CD8-positive, alpha-beta memory T cell (primary cell): ENCODE measurements at places on chromosomes 11 and 22. TPM values are rescaled to one million over a fixed set of nuclear protein-coding genes. Genes with fewer than 3 reads are reported as not detected.

The C22orf42 gene
- total RNA-seq = not detected

The OR8H2 gene
- not detected for total RNA-seq

The RANGAP1 gene
- total RNA-seq = 182 TPM

The MTCH2 gene
- total RNA-seq = 124 TPM

The RAB36 gene
- 0.93 TPM for total RNA-seq

DNA sequence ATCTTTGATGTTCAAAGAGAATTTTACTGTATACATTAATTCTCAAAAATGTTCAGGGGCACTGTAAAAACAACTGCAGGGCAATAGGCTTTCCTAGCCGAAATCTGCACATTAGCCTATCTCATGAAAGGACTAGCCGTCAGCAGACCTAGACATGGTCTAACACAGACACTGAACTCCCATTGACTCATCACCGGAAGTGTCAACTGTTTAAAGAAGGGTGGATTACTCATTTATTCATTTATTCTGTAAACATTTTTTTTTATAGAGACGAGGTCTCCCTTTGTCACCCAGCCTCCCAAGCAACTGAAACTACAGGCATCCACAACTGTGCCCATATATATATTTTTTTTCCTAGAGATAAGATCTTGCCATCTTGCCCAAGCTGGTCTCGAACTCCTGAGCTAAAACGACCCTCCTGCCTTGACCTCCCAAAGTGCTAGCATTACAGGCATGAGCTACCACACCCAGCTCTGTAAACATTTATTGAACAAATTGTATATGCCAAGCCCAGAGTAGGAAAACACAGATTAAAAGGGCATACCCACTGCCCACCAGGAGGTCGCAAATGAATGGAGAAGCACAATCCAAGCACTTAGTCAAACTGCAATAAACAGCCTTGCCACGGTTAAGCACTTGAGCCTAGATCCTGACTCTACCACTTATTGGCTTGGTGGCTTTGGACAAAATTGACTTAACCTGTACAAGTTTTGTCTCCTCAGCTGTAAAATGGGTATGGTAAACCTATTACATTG is 26.6 kb downstream of the RAB30 start:
- DNase-seq = no peak

GRCh38 chr11:12377824-12378593 is 638 bp downstream of the PARVA start:
- DNase-seq = no peak

- DNase-seq = no peak
These were observed at the start of gene TENM4 for GRCh38 chr11:79440571-79441460. TSS of gene TENM4 (minus strand) at chr11:79441030. CDS start at chr11:79069944, 371,086 bp downstream.

DNA sequence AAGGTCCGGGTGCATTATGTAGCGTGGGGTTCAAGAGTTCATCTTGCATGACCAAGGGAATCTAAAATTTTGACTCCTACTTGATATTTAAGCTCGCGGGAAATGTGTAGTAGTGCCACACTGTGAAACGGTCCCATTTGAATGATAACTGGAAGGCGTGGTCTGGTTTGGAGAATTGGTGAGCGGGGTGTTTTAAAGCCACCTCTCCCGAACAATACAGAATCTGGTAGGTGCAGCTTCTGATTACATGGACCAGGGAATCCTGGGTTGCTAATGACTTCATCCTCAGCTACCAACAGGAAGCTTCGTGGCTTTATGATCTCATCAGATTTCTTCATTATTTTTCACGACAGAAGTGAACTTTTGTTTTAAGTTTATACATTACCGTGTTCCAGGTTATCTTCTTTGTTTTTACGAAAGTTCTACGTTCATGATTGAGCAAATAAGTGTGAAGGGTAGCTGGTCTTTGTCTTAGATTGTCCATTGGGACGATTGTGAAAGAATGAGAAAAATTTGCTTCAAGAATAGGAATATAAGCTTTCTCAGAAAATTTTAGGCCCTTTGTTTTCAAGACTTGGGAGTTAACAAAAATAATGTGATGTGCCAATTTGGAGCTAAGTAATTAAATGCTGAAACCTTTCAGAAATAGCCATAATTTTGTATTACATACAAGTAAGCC is 1.7 kb downstream of the QSER1 start:
- DNase-seq = no peak

DNA sequence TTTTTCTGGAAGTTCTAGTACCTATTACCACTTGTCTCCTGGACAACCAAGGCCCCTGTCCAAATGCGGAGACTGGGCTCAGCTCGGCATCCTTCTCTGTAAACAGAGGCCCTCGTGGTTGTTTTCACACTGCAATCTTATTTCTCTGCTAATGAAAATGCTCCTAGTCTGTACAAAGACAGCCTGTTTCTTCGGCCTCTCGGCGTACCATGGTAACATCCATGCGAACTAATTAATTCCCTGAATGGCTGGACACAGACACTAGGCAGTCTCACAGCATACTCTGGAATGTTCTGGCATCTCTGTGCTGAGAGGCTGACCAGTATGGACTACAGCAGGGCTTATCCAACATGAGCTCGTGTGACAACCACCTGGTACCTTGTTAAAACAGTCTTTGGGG is 5.7 kb downstream of the POLR3H start:
- no peak for DNase-seq

- no peak for DNase-seq
These were observed 127.2 kb upstream of the SYT13 start for GRCh38 chr11:45413156-45413858.

GRCh38 chr11:79982185-79982584 is 541.4 kb upstream of the TENM4 start:
- DNase-seq = no peak

DNA sequence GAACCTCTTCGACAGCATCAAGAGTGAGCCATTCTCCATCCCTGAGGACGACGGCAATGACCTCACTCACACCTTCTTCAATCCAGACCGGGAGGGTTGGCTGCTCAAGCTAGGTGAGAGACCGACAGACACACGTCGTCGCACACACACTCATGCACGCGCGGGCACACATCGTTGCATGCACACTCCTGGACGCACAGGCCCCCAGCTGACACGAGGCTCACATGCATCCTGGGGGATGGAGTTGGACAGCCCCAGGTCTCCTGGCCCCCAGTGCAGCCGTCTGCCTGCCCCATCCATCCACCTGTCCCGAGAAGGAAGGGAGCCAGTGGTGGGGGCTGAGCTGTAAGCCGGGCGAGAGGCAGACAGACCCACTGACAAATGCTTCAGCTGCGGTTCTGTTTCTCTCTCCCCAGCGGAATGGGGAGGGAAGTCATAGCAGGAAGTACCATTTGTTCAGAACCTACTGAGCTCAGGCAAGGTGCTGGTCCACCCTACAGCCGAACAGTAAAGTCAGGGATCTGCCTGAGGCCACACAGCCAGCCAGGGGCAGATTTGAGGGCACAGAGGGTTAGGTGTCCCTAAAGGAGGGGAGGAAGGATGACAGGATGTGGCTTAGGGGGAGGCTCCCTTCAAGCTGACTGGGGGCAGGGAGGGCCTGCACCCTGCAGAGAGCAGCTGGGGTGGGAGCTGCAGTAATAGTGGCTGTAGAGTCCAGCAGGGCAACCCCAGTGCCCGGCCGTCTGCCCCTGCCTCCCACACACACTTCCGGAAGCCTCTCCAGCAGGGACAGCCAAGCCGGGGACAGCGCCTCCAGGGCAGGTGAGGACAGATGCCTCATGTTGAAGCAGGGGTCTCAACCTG is 27.1 kb downstream of the CYTH4 start:
- peak; percentile 65 for DNase-seq

- no peak for DNase-seq
These were observed 109.3 kb downstream of the FBXO7 start for GRCh38 chr22:32583921-32584335.

DNA sequence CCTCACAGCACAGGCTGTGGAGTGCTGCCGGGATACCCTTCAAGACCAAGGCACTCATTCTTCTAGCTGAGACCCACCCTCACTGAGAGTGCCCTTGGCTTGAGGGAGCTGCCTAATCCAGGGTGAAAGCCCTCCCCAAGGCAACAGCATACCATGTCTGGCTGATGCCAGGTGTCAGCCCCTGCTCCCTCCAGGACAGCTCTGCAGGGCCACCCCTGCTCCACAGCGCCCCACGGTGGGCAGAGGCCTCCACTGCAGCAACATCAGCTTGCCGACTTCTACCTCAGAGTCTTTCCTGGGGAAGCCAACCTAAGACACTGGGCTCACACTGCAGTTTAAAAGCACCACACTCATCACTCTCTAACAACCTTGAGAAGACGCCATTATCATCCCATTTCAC is 29.0 kb downstream of the TTLL1 start:
- DNase-seq = peak; percentile 14

GRCh38 chr22:23288301-23289129 is 108.2 kb downstream of the BCR start:
- DNase-seq = no peak

DNA sequence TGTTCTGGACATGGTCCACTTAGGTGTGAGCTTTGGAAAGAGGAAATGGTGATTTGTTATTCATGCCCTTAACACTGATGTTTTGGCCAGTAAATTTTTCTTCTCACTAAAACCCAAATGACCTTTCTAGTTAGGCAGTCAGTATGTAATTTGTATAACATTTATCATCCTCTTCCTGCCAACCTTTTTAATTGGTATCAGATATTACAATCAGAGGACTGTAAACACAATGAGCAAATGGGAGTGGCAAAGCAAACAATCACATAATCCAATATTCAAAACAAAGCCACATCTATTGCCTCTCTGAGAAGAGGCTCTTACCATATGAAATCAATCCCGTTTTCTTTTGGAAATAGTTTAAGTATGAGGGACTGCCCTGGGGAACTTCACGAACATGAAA is 49.1 kb downstream of the BBOX1 start:
- DNase-seq = no peak

DNA sequence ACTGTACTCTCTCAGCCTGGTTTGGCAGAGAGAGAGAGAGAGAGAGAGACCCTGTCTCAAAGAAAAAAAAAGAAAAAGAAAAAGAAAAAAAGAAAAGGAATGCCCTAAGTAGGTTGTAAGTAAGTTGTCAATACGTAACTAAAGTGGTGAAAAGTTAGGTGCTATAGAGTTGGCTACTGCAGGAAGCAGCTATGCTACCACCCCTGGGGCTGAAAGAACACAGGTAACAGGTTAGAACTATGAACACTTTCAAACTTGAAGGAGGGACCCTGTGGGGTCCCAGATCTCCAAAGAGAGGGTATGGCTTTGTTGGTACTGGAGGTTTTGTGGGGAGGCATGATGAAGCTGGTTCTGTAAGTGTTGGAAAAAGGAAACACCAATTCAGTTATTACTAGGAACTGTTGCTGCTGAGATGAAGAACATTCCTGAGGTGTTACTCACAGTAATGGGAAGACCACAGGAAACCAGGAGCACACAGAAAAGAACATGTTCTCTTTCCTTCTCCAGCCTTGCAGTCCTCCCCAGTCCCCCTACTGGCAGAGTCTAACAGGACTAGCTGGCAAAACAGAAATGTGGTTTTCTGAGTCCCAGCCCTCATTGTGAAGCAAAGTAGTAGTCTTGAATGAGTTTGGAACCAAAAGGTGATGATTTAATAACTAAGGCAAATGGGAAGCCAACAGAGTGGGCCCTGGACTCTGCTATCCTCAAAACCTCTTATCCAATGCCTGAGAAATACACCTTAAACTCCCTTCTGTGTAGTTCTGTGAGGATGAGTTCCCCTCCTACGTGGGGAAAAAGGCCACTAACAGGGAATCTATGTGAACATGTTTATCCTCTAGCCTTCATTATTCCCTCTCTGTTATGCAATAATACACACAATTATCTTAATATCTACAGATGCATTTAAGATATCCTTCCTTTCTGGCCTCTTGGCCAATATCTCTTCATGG is 427.0 kb upstream of the DDI1 start:
- no peak for DNase-seq

DNA sequence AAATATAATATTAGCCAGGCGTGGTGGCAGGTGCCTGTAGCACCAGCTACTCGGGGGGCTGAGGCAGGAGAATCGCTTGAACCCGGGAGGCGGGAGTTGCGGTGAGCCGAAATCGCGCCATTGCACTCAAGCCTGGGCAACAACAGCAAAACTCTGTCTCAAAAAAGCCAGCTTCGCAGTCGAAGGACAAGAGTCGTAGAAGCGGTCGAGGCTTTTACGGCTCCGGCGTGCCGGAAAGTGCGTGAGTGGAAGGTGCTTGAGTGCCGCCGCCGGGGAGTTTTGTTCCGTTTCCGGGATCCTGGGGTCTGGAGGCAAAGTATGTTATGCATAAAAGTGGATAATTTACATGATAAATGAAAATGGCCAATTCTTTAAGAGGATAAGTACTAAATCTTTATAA is 43.6 kb downstream of the SYN3 start:
- DNase-seq = no peak
